G401 (cell line): ENCODE measurements at places on chromosomes 4 and X. TPM values are rescaled to one million over a fixed set of nuclear protein-coding genes. Genes with fewer than 3 reads are reported as not detected.
A peak's percentile ranks its signal among the peaks of the same experiment; 100 is the strongest.

DNA sequence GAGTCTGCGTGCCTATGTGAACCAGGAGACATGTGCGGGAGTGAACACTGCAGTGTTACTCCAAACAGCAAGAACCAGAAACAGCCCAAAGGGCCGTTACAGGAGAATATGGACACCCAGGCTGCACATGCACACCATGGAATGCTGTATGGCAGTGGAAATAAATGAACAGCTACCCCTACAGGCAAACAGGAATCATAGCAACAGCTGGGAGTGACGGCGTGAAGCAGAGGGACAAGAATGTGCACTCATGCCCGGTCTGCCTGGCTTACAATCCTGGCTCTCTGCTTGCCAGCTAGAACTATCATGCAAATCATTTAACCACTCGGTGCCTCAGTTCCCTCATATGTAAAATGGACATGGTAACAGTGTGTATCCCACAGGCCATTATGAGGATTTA lies 16.6 kb downstream of the GPKOW start:
- peak; percentile 34 for DNase-seq

DNA sequence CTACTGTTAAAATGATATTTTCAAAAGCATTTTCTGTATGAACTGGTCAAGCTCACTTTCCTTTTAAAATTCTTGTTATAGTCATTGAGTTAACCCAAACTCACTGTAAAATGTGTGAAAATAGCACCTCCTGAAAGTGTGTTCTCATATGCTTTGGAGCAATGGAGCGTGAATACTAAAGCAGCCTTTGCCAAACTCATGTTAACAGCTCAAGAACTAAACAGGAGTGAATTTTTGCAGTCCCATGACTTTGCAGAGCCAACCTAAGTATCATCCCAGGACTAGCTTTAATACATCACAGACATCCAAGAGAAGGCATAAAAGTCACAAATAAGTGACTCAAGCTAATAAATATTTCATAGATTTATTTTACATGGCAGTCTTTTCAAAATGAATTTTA lies 2.3 kb downstream of the AMMECR1 start:
- peak; percentile 2 for DNase-seq

The TMEM154 gene
- total RNA-seq, result not detected in 2 replicates

- DNase-seq, result no peak
Measured at GRCh38 chr4:1245481-1246051, 3.4 kb downstream of the CTBP1 start.

GRCh38 chrX:24149351-24150050 lies at the start of gene ZFX:
ZFX (plus strand) TSS chrX:24149729; CDS start chrX:24172743, 23,014 bp downstream.
- peak; percentile 43 for DNase-seq

DNA sequence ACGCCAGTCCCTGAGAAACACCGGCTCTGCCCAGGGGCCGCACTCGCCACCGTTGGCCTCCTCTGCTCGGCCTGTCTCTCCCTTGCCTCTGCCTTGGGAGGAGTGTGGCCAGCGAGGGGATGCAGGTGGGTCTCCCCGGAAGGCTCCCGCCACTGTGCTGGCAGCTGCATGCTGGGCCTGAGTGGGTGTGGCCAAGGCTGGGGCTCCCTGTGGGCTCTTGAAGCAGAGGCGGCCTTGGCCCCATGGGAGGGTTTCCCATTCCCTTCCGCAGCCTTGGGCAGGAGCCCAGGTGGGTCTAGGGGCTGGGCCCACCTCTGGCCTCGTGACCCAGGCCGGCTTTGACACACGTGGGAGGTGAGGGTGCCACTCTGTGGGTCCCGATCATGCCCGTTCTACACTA lies 19.1 kb downstream of the FGFRL1 start:
- no peak for DNase-seq

- DNase-seq, result no peak
Measured at GRCh38 chr4:136800248-136800647, 732.0 kb downstream of the PCDH18 start.

- DNase-seq, result no peak
Measured at GRCh38 chr4:128940971-128941370, 131.5 kb downstream of the JADE1 start.

The ARHGAP36 gene
- not detected in 2 replicates for total RNA-seq

DNA sequence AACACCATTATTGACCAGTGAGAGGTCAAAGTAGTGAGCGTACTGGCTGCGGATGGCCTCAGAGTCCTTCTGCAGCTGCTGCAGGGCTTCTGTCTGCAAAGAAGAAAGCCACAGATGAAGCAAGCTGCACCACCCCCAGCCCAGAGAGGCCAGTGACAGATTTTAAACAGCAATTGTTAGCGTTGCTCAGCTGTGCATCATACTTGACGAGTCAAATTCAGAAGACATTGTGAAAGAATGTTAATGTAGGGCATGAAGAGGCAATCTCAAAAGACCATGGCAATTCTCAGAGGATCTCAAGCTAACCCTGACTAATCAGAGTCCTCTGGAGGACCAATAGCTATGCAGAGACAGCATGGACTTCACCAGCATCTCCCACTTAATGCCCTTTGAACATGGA lies 16.6 kb downstream of the DKC1 start:
- DNase-seq, result no peak

DNA sequence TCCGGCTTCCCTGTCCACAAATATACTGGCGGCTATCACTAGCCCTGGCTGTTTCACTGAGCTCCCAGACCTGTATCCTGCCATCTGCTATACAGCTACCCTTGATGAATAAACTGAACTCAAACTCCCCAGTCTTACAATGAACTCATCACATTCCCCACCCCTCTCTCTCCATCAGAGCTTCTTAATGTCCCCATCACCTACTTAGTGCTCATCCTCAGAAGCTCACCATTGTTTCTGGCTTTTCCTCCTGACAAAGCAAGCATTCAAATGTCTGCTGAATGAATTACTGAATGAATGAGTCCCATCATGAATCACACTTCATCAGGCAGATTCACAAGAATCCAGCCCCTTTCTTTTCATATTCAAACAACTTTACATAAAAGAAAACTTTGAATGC lies 5.7 kb upstream of the DGAT2L6 start:
- DNase-seq, result no peak

- no peak for DNase-seq
Measured at GRCh38 chr4:26692014-26692726, 108.3 kb downstream of the TBC1D19 start.

The NDST3 gene
- not detected in 2 replicates for total RNA-seq

DNA sequence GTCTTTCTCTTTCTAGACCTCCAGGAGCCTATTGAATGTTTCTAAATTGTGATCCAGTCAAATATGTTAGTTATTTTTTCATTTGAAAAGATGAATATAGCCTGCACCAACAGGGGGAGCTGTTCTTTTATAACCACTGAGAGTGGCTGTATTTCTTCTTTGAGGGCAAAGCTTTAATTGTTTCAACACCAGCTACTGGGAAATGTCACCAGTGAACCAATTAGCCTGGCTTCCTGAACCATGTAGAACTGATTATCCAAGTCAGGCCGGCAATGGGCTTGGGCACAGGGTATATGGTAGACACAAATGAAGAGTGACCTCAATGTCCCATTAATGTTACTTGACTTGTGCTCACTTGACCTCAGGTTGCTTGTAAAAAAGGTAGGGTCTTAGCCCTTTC lies 4.8 kb upstream of the DAPP1 start:
- DNase-seq, result peak; percentile 4

DNA sequence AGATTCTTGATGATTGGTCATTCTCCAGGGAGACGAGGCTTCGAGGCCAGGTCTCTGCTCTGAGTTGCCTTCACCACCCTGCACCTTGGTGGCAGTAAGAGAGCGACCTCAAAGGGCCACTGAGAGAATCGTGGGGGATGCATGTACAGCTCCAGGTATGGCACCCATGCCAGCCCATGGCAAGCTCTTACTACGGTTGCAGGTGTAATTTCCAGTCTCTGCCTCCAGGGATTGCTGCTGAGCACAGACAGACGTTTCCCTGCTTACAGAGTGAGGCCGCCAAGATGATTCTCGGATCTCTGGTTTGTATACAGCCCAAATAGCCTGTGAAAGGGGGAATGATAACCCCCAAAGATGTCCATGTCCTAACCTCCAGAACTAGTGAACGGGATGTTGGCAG lies 16.3 kb upstream of the DRD5 start:
- no peak for DNase-seq

The BMX gene
- not detected in 2 replicates for total RNA-seq

DNA sequence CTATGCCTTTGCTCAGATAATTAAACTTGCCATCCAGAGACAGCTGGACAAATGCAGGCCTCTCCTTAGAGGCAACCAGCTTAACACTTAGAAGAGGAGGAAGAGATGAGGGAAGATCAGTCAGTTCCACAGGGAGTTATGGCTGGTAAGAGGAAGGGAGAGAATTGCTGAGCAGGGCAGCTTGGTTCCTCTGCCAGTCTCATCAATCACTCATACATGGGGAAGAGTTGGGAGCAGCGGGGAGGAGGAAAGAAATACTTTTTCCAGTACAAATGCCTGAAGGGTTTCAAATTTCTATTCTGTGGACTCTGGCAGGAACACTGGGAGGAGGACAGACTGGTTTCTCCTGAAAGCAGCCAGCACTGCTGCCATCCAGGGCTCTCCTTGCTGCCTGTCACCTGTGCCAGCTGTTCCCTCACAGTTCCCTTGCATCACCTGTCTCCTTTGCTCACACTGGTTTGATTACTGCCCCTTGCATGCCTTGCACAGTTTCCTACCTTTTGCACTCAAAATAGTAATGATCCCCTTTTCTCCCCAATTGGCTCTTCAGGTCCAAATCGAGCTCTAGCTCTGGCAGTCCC lies 59.5 kb downstream of the PGRMC2 start:
- DNase-seq, result peak; percentile 51

GRCh38 chr4:19324184-19324583 lies 927.5 kb upstream of the SLIT2 start:
- DNase-seq, result no peak

DNA sequence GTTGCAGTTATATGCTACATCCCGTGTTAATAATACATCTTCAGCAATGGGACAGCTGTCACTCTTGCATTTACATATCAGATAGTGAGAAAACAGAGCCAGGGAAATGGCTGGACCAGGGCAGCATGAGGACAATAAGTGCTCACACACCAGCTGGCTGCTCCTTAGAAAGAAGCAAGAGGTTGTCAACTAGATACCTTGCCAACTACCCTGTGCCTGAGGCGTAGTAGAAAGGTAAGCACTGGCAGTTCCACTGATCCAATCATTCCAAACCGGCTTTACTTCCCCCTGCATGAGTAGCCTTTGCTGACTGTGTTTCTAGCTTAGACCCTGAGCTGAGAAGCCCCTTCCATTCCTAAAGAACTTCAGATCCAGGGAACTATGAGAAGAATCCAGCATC lies 52.2 kb upstream of the FGF13 start:
- no peak for DNase-seq
